ENCODE measurements at places on chromosomes 3 and 15. TPM values are rescaled to one million over a fixed set of nuclear protein-coding genes. Genes with fewer than 3 reads are reported as not detected.

The ATP13A5 gene
- 0.18 TPM for polyA plus RNA-seq

The NCK1 gene
- polyA plus RNA-seq, result 40.1 TPM

The EPHA6 gene
- 0.92 TPM for polyA plus RNA-seq

The WWTR1 gene
- 119 TPM for polyA plus RNA-seq

The HTR3E gene
- not detected for polyA plus RNA-seq

The PLS1 gene
- 25.8 TPM for polyA plus RNA-seq

The ARNT2 gene
- 61.3 TPM for polyA plus RNA-seq

The CCDC39 gene
- polyA plus RNA-seq, result 9.5 TPM

The TRPM1 gene
- polyA plus RNA-seq, result 0.21 TPM

The CXCR6 gene
- polyA plus RNA-seq, result 0.44 TPM

The RPL39L gene
- 17.3 TPM for polyA plus RNA-seq

The LINGO1 gene
- polyA plus RNA-seq, result 11.3 TPM

The SLC9A9 gene
- polyA plus RNA-seq, result 4.2 TPM

The GPR62 gene
- polyA plus RNA-seq, result 0.74 TPM

The IGF2BP2 gene
- polyA plus RNA-seq, result 94.1 TPM

The SPRED1 gene
- polyA plus RNA-seq, result 29.5 TPM

The PTX3 gene
- polyA plus RNA-seq, result 2.7 TPM

The IQCH gene
- polyA plus RNA-seq, result 7.8 TPM

The MEX3B gene
- 10.8 TPM for polyA plus RNA-seq

The CIB2 gene
- 32.3 TPM for polyA plus RNA-seq

Measured in renal pelvis (tissue), 12 donors.